ENCODE measurements at places on chromosomes 3 and 15.

DNA sequence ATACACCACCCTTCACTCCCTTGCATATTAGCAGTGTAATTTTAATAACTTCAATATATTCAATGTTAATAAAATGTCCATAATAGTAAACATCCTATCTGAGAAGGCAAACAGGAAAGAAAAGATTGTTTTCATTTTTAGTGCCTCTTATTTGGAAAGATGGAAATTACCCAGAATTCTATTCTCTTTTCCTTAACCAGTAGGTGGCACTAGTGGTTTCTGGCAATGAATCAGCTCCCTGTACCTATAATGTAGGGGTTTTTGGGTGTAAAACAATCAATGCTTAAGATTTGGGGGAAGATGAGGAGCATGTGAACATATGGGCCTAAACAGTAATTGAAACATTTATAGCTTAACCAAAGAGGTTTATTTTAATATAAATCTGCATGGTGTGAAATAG lies 5.7 kb upstream of the SEMA6D start:
- DNase-seq, result no peak

DNA sequence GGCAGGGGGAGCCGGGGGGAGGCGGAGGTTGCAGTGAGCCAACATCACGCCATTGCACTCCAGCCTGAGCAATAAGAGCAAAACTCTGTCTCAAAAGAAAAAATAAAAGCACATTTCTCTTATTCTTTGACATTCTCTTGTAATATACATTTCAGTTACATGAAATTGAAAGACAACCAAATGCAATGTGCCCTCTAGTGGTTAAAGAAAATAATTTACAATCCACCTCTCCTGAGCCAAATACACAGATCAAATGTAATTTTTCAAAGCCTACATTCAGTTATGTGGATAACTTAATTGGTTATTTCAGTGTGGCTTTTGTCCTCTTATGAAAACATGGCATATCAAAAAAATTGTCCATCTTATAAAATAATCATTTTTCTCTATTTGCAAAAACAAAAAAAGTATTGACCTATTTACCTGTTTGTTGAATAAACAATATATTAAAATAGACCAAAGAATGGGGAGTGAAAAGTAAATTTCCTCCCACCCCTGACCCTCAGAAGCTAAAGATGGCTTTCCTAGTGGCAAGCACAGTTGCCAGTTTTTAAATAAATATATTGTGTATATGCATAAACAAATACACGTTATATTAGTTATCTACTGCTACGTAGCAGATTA lies 14.2 kb upstream of the U2SURP start:
- no peak for DNase-seq

- DNase-seq, result no peak
Measured at GRCh38 chr15:38487378-38487777, 33.5 kb downstream of the FAM98B start.

DNA sequence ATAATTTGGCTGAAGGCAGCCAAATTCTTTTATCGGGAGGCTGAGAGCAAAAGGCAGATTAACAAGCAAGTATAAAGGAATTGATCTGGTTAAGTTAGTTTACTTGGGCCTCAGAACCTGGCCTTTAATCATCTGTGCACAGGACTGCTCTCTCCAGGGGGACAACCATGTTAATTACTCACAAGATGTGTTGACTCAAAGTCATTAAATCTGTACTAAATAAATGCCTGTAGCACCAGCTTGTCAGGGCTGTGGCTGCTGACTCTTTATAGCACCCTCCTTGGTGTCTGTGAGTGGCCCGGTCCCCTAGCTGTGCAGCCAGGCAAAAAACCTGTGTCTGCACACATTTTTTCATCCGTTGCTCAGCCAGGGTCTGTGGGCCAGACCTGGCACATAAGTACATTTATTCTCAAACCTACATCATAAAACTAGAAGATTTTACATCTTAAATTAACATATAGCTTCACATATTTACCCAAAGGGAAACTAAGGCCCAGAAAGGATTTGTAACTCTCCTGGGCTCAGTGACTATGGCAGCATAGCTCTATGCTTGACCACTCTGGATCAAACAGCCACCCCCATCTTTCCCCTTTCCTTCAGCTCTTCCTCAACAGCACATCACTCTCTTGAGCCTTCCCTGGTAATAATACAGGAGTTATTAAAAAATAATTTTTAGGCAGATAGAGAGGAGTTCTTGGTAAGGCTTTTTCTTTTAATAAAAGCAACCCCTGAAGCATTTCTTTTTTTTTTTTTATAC lies 51.4 kb downstream of the NCEH1 start:
- no peak for DNase-seq

GRCh38 chr3:8341821-8342247 lies 159.8 kb upstream of the LMCD1 start:
- no peak for DNase-seq

- DNase-seq, result no peak
Measured at GRCh38 chr15:96692826-96693225, 362.3 kb downstream of the NR2F2 start.

GRCh38 chr3:129621626-129622225 lies 15.2 kb upstream of the PLXND1 start:
- no peak for DNase-seq

GRCh38 chr3:179560791-179561190 lies 1.9 kb upstream of the ACTL6A start:
- no peak for DNase-seq

- DNase-seq, result no peak
Measured at GRCh38 chr3:71803248-71803647, 18.3 kb upstream of the PROK2 start.

- DNase-seq, result no peak
Measured at GRCh38 chr3:155193868-155194267, 99.6 kb downstream of the STRIT1 start.

DNA sequence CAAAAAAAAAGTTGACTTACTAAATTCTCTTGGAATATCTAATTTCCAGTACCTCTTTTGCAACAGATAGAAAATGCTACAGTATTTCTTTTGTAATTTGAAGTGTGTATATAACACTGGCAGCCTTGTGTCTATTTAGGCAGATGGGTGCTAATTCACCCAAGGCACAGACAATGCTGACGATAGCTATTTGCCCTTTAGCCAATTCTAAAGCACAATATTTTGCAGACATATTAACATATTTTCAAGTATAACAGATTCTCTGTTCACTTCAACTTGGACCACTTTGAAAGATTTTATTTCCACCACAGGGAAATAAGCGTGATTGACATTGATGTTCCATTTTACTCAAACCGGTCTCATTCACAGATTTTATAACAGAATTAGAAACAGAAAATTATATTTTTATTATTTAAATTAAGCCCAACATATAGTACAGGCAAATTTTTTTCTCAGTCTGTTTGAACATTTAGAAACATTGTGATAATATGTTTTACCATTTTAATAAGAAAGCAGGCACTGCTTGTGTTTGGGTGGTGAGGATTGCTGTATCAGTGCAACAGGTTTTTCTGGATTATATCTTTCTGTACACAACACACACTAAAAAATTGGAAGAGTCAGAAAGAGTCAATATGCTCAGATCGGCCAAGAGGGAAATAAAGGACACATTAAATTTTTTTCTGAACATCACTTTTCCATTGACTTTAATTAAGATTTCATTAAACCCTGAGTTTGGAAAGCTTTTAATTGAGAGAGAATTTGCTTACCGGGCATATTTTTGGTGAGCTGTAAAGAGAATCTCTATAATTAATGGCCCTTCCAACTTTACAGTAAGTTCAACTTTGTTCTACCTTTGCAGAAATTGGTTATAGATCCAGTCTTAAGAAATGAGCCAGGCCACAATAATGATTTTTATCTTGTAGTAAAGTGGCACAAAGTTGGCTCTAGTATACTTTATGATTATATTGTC lies 327.3 kb upstream of the NR2F2 start:
- DNase-seq, result no peak

DNA sequence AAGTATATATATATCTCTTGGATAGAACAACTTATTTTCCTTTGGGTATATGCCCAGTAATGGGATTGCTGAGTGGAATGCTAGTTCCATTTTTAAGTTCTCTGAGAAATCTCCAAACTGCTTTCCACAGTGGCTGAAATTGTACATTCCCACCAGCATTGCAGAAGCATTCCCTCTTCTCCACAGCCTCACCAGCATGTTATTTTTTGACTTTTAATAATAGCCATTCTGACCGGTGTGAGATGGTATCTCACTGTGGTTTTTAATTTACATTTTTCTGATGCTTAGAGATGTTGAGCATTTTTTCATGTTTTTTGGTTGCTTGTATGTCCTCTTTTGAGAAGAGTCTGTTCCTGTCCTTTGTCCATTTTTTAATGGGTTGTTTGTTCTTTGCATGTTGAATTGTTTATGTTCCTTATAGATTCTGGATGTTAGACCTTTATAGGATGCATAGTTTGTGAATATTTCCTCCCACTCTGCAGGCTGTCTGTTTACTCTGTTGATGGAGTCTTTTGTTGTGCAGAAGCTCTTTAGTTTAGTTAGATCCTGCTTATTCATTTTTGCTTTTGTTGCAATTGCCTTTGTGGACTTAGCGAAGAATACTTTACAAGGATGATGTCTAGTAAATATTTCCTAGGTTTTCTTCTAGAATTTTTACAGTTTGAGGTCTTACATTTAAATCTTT lies 82.7 kb upstream of the NR2F2 start:
- no peak for DNase-seq

DNA sequence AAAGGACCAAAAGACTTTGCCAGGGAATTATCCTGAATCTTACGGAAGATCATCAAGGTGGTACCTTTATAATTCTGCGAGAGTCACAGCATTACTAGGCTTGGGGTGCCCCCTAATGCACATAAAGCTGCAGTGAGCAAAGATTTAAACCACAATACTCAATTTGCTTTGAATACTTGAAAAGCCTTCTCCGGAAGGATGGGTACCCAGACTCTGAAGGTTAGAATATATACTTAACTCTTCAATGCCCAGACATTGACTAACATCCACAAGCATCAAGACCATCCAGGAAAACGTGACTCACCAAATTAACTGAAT lies 117.8 kb upstream of the KCNH8 start:
- DNase-seq, result no peak

- DNase-seq, result no peak
Measured at GRCh38 chr3:29606416-29606815, 325.5 kb downstream of the RBMS3 start.

- DNase-seq, result no peak
Measured at GRCh38 chr3:9810846-9811245, 784 bp downstream of the TTLL3 start.

GRCh38 chr15:68326711-68327354 lies 49.3 kb downstream of the FEM1B start:
- no peak for DNase-seq

- DNase-seq, result no peak
Measured at GRCh38 chr3:170321321-170322034, 36.0 kb upstream of the SKIL start.

DNA sequence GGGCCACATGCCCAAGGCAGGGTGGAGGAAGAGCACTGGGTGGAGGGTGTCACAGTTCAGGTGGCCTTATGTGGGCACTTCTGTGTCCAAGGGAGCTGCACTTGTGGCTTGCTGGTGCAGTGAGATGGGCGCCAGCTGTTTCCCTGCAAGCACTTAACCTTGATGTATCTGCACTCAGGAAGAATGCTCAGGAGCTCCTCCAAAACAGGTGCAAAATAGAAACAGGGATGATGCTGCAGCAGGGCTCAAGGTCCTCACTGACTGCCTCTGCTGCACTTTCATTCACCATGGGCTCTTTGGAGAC lies 151.3 kb downstream of the CADPS start:
- no peak for DNase-seq

- no peak for DNase-seq
Measured at GRCh38 chr15:46681901-46682300, 1035.4 kb upstream of the SEMA6D start.

- DNase-seq, result no peak
Measured at GRCh38 chr3:117036259-117036799, 326.8 kb downstream of the TUSC7 start.

DNA sequence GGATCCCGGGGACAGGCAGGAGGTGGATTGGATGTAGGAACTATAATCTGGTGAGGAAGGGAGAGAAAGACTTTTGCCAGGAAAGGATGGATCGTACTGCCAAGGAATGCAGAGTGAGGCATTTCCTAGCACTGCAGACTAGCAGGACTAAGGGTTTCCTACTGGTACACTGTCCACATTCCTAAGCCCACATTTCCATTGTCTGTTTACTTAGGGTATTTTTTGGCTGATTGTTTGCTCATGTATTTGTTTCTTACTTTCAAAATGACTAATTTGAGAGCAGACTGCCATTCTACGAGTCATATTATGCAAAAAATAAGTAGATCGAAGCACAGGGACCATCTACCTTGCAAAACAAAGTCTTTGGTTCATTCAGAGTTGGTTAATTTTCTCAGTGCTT lies 1029.5 kb upstream of the NR2F2 start:
- no peak for DNase-seq

DNA sequence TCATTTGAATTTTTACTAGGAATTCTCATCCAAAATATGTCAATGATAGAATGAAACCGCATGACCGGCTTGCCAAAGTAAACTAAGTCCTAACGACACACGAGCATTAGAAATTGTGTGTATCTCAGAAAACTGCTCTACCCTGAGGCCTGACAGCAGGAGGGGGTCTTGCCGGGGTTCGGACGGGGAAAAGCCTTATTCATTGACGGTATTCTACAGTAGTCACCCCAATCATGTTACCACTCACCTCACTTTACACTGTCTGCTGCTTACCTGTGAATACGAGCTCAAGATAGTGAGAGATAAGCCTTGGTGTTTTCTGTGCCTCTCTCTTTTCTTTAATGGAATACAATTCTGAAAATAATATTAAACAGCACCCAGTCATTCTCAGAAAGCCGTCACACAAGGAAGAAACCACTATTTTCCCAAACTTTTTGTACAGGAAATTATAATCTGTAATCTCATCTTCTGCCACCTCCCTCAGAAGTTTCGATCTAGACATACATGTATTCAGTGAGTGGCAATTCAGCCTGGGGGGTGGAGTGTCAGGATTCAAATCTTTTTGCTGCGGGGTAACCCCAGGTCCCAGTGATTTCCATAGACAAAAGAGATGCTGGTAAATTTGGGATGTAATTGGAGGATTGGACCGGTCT lies 492 bp upstream of the FAM43A start:
- DNase-seq, result no peak

- no peak for DNase-seq
Measured at GRCh38 chr15:56233549-56233948, 10.1 kb downstream of the RFX7 start.

- no peak for DNase-seq
Measured at GRCh38 chr3:45011756-45012508, 14.2 kb upstream of the CLEC3B start.

- DNase-seq, result no peak
Measured at GRCh38 chr15:97525809-97526208, 434.7 kb upstream of the ARRDC4 start.

DNA sequence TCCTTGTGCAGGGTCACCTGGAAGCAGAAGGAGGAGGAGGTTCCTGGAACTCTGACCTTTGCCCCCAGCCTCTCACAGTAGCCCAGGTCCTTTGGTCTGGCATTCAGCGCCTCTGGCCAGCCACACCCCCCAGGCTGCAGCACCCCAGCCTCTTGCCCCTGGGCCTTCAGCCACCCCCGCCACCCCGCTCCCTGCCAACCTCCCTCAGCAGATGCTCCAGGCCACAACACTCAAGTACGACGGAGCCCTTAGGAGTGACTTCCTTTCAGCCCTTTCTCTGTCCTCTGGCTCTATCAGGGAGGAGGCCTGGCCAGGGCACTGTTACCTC lies 45.2 kb downstream of the GRIP2 start:
- no peak for DNase-seq
